NCI-H2029 (cell line): ENCODE measurements at places on chromosomes 11 and 22.

DNA sequence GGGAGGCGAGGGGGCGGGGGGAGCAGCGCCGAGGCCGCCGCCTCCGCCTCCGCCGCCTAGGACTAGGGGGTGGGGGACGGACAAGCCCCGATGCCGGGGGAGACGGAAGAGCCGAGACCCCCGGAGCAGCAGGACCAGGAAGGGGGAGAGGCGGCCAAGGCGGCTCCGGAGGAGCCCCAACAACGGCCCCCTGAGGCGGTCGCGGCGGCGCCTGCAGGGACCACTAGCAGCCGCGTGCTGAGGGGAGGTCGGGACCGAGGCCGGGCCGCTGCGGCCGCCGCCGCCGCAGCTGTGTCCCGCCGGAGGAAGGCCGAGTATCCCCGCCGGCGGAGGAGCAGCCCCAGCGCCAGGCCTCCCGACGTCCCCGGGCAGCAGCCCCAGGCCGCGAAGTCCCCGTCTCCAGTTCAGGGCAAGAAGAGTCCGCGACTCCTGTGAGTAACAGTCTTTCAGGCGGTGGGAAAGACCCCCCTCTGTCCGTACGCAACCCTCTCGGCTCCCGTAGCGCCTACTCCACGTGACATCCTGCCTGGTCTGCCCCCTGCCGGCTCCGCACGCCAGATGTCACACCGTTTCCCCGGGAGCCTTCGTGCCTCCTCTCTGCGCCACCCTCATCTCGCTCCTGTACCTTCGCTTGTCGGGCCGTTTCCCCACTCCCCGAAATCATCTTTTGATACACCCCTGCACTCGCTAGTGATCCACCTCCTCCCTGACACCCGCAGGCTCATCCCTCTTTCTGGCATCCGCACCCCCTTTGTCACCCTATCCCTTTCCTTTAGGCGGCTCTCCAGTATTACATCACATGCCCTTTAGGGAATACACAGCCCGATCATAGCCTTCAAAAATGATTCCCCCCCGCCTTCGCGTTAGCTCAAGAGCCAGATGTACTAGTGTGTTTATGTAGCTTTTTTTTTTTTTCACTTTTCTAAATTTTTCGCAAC is 598 bp downstream of the ZFP91 start:
- peak; percentile 88 for DNase-seq

- no peak for DNase-seq
Observed at GRCh38 chr11:79150966-79151365, 289.9 kb downstream of the TENM4 start.

DNA sequence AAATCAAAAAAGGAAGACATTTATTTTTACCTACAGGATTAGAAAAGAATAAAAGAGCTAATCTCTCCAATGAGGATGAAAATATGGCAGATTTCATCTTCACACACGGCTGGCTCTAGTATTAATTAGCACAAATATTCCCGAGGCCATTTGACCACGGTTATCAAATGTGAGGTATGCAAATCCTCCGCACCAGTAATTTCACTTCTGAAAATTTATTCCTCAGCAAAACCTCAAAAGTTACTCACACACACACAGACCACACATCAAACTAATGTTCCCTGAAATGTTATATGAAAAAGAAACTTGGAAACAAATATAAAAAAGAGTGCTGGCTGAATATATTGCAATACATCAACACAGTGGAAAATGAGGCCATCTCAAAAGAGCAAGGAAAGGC is 32.8 kb downstream of the CELSR1 start:
- DNase-seq = no peak

DNA sequence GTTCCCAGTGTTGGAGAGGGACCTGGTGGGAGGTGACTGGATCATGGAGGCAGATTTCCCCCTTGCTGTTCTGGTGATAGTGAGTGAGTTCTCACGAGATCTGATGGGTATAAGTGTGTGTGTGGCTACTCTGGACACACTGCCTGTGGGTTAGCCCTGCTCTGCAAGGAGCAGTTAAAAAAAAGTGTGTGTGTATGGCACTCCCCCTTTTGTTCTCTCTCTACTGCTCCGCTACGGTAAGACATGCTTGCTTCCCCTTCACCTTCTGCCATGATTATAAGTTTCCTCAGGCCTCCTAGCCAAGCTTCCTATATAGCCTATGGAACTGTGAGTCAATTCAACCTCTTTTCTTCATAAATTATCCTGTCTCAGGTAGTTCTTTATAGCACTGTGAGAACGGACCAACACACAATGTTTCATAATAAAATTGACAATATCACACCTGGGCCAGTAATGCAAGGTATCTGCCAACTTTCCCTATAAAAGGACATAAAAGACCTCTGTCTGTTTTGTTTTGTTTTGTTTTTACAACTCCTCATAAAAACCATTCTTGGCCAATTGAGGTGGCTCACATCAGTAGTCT is 20.2 kb downstream of the CLTCL1 start:
- DNase-seq = no peak

DNA sequence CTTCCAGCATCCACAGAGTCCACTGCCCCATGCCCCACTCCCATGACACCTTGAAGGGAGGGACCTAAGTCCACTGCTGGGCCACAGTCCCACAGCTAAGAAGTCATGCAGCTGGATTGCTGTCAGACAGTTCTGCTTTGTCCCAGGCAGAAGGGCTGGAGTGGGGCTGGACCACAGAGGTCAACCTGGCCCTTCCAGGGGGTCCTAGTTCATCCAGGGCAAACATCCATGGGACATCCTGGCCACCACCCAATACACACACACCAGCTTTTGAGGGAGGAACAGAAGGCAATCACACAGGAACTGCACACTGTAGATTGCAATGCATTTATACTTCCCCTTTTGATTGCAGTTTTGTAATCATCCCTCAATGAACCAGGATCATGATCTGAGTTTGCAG is 11.3 kb upstream of the APOL4 start:
- DNase-seq = no peak

DNA sequence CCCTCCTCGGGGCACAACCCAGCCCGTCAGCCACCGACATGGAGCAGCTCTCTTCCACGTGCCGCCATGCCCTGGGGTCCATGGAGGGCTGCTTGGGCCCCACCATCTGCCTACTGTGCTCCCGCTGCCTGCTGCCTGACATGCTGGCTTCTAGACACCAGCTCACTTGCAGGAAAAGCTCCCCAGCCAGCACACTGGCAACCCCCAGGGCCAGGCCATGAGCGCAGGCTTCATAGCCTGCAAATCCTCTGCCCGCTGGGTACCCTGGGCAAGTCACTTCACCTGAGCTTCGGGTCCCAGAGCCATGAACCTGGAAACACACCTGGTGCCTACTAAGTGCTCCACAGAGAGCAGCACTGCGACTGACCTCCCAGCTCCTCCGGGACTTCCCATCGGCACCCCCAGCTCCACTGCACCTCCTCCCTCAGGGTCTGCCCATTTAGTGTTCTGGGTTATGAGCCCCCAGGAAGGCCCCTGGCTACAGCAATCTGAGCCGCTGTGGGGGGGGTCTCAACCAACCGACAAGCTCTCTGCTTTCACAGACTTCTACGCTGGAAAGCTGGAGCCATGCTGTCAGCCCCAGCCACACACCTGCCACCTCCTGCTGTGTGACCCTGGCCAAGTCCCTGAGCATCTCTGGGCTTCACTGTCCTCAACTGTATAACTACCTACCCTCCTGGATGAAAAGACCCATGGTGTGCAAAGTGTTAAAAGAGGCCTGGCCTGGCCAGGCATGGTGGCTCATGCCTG is 139.2 kb downstream of the CRYBB2 start:
- no peak for DNase-seq

DNA sequence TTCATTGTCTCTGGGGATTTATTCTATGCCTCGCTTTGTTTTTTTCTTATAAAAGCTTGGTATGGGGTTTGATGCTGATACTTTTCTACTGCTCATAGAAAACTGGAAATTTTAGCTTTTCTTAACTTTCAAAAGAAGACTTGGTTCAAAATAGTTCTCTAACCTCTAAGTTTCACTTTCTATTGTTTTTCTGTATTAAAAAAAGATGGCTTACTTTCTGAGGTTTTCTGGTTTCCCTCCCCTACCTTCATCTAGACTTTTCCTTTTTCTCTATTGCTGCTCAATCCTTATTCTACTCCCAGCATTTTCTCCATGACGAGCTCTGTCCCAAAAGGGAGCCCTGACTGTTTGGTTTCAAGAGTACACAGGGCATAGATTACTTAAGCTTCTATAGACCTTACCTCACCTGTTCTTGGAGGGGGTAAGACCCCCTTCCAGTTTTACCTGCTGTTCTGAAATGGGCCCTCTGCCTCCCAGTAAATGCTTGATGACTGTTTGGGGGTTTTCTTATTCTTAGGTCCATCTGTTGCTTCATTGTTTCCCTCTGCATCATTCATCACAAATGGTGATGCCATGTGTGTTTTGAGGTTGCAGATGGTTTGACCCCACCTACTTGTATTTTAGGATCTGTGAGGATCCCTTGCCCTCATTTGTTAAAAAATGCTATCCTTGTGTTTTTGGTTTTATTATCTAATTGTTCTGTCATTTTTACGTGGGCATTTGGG is 29.5 kb downstream of the DNHD1 start:
- DNase-seq = no peak

GRCh38 chr22:45172881-45173585 is 9.3 kb downstream of the NUP50 start:
- DNase-seq = no peak

DNA sequence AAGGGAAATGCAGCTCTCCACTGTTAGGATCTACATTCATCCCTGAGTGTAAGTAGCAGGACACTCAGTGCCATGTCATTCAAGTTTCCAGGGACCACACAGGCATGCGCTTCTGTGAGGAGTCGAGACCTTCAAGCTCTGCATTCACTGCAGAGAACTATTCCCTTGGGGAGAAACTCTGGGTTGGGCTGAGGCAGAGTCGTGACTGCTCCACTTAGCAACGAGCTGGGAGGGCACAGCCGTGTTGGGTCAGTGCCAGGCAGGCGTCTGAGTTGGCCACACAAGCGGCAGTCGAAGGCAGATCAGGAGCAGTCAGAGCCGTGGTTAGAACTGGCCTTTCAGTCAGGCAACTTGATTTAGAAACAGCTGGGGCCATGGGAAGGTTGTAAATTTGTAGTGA is 14.7 kb downstream of the MPEG1 start:
- DNase-seq = peak; percentile 28

GRCh38 chr11:3230636-3231549 is 1.3 kb downstream of the MRGPRE start:
- no peak for DNase-seq

- no peak for DNase-seq
Observed at GRCh38 chr22:30753701-30754100, 59.0 kb downstream of the OSBP2 start.

DNA sequence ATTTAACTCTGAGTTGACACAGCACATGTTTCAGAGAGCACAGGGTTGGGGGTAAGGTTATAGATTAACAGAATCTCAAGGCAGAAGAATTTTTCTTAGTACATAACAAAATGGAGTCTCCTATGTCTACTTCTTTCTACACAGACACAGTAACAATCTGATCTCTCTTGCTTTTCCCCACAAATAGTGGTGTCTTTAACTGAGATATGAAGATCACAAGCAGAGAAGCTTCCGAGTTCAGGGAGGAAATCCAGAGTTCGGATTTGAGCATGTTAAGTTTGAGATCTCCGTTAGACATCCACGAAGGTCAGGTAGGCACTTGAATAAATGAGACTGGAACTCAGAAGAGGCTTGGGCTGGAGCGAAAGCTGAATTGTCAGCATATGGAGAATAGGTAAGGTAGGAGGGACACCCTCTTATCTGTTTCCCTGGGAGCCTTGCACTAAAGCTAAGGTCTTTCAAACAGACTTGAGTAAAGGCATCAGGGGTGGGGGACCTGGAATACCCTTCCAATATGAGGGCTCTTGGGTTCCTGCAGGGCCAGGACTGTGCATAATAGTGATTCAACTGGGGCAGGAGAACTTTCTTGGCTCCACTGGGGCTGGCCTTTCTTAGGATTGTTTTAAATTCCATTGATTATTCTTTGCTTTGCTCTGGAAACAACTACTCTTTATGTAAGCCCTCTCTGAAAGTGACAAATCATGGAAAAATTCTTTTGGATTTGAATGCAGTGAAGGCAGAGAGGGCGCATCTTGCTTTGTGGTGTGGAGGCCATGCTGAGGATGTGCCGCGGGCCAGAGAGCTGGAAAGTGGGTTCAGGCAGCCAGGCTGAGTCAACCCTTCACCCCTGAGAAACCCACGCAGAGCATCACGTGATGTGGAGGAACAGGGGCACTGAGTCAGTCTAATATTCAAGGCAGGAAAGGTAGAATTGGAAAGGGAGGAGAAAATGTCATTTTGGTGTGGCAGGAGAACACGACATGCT is 62.7 kb upstream of the AMPD3 start:
- DNase-seq = no peak

DNA sequence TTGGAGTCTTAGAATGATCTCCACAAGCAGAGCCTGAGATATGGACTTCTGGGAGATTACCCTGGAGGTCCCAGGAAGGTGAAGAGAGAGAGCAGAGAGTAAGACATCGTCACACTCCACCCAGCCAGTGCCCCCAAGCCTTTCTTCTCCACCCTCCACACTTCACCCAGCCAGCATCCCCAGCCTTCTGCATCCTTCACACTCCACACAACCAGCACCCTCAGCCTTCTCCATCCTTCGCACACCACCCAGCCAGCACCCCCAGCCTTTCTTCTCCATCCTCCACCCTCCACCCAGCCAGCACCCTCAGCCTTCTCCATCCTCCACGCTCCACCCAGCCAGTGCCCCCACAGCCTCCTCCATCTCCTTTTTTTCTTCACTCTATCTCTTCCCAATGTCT is 603.9 kb upstream of the B3GAT1 start:
- no peak for DNase-seq

DNA sequence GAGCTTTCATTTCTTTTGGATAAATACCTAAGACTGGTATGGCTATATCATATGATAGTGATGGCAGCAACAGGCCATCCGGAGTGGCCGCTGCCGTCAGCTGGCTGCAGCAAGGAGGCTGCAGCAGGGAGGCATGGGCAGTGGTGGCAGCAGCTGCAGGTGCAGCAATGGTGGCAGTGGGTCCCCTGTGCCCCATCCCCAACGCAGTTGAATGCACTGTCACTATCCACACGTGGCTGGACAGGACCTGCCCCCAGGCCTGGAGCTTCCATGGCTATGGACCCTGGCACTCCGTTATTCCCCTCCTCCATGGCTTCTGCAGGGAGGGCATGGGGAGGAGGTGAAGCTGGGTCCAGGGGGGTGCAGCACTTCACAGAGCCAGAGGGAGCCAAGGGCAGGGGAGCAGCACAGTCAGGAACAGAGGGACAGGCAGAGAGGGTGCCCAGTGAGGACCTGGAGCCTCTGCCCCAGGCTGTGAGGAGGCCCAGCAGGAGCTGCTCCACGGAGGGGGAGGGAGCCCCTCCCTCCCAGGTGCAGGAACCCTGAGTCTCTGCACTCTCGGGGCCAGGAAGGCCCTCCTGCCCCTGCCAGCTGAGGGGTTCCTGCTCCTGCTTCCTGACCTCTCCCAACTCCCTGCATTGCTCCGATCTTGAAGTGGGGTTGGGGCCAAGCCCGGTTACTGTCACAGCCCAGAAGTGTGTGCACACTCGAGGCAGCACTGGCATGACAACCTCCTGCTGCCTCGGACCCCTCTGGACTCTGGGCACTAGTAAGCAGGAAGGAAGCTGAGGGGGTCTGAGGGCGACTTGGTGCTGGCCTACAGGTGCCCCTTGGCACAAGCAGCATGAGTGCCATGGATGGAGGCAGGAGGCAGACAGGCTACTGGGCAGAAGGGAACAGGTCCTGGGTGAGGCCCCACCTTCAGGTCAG is 466.3 kb downstream of the GUCY1A2 start:
- DNase-seq = no peak

GRCh38 chr11:125343718-125344131 is 152.3 kb downstream of the FEZ1 start:
- DNase-seq = no peak
